ENCODE measurements at places on chromosomes 3 and 15.
A peak's percentile ranks its signal among the peaks of the same experiment; 100 is the strongest.

GRCh38 chr3:10017636-10018292, 8.5 kb upstream of the FANCD2 start:
- DNase-seq: no peak

GRCh38 chr3:20040548-20041196, 426 bp downstream of the KAT2B start:
- peak; percentile 89 for DNase-seq

DNA sequence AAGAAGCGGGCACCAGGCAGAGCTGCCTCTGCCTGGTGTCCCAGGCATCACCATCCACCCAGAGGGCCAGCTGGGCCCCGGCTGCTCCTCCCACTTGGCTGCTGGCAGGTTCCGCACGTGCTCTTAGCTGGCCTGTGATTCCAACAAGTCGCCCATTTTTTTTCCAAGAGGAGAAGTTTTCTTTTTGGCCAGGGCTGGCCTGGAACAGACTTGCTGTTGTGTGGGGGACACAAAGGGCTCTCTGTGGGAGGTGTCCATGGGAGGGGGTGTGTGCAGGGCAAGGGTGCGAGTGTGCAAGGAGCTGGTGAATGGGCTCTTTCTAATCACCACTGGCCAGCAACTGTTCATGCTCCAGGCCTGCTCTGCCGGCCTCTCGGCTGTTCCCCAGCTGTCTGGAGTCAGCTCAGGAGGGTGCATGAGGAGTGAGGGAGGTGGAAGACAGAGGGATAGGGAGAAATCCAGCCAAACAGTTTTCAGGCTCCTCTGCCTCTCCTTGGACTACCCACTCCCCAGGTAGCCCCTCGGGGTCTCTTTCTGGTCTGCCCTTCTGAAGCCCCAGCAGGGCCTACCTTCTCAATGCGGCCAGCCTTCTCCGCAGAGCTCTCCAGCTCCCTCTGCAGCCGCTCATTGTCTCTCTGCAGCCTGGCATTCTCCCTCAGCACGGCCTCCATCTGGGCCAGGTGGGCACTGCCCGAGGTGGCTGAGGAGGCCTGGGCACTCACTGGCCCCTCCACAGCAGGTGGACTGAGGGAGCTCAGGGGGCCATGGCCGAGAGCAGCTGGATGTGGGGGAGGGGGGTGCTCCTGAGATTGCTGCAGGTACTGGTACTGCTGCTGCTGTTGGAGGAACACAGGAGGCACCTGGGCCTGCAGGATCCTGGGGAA, 7.1 kb downstream of the AMOTL2 start:
- peak; percentile 37 for DNase-seq

- DNase-seq: peak; percentile 89
These were observed 450.6 kb upstream of the TBL1XR1 start for GRCh38 chr3:177647876-177648275.

GRCh38 chr15:60391722-60392315, 6.0 kb downstream of the ANXA2 start:
- DNase-seq: no peak

Measured in thyroid gland (tissue), 4 donors.